ENCODE measurements at places on chromosomes 13 and 19.

DNA sequence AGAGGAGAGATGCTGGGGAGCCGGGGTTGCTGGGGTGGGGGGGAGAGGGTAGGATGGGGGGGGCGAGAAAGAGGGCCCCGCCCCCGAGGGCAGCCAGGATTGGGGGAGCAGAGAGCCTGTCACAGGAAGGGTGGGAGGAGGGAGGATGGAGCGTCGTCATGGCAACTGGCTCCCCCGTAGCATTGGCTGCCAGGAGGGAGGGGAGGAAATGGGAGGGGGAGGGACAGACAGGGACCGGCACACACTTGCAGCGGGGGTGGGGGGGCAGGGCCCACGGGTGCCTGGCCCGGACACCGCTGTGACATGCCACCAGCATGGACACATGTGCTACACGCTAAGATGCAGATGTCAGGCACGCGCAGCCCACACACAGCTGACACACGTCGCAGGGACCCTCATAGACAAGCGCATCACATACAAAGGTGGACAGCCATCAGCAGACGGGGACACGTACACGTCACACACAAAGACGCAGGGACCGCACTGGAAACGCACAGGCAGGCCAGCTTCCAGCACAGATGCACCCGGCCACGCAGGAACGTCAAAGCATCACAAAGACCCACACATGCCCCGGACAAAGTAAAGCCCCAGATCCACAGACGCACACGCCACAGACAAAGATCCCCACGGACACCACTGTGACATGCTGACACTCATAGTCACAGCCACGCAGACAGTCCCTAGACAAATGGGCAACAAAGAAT lies at the start of gene LMTK3:
Gene LMTK3 (minus strand): TSS at position 36 of the 704 bp plus-strand sequence. CDS start 259 bp downstream, outside the sequence.
- DNase-seq, result no peak

GRCh38 chr13:114067886-114068651 lies 64.4 kb downstream of the RASA3 start:
- no peak for DNase-seq

DNA sequence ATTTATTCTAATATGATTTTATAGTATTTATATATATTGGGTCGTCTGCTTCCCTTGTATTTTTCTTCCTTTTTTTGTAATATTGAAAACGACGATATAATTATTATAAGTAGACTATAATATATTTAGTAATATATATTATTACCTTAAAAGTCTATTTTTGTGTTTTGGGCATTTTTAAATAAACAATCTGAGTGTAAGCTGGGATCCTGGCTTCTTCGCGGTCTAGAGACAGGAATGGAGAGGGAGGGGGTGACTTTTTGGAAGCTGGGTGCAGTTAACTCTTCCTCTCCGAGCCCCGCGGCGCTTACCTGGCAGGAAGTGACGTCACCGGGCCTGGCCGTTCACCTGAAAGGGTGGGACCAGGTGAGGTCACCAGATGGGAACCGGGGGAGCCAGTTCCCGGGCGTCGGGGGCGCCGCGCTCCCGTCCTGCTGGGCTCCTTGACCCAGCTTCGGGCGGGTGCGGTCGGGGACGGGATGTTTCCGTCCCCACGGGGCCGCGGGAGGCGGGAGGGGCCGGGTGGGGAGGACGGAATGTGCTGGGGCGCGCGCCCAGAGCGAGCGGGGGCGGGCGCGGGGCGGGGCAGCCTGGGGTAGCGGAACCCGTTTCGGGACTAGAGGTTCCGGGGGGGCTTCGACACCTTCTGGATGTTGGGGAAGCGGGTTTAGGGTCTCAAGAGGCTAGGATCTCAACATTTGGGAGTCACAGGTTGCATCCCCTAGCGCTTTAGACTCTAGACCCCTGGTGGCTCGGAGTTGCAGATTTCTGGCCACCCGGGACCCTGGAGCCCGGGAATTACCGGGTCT lies 2.8 kb downstream of the ZFP36 start:
- DNase-seq, result no peak

DNA sequence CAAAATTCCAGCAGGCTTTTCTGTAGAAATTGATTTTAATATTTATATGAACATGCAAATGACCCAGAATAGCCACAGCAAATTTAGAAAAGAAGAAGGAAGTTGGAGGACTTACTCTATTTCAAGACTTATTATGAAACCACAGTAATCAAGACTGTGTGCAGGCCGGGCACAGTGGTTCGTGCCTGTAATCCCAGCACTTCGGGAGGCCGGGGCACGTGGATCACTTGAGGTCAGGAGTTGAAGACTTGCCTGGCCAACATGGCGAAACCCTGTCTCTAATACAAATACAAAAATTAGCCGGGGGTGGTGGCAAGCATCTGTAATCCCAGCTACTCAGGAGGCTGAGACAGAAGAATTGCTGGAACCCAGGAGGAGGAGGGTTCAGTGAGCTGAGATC lies 6.0 kb upstream of the FFAR2 start:
- no peak for DNase-seq

- DNase-seq, result no peak
Observed at GRCh38 chr19:32896516-32897214, 27.1 kb upstream of the SLC7A9 start.

- no peak for DNase-seq
Observed at GRCh38 chr13:99741960-99742359, 229.6 kb downstream of the ZIC5 start.

DNA sequence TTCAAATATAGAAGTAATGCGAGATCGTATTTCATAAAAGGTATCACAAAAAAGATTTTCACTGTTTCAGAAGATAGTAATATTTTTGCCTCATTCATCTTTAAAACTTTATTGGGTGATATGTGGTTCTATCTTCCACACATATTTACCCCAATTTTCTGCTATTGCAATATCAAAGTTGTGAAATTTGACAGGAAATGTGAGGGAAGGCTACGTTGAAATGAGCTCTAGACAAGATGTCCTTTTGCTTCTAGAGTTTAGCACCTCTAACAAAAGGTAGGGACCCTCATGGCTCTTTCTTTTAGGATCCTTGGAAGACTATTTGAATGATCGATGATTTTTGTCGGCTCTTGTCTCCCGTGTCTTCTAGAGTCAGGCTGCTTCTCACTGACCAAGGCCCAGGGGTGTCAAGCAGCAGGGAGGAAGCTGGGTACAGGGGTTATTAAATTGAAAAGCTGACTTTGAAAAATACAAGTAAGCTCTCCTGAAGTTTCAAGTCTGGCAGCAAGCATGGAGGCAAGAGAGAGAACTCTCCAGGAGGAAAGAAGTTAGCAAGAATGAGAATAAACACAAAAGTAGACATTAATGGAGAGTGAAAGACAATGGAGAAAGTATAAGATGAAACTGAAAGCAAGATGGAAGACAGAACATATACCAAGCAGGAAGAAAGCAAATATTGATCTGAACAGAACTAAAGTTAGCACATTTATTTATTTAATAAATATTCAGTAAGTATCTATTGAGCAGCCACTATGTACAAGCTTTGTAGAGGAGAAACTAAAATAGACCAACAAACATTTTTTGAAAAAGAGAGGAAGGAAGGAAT lies 73.4 kb downstream of the RUBCNL start:
- DNase-seq, result no peak

Data from NCI-H1092 (cell line).